Activated naive CD8-positive, alpha-beta T cell treated with anti-CD3 and anti-CD28 coated beads for 36 hours (primary cell): ENCODE measurements at places on chromosomes 5 and 9.

DNA sequence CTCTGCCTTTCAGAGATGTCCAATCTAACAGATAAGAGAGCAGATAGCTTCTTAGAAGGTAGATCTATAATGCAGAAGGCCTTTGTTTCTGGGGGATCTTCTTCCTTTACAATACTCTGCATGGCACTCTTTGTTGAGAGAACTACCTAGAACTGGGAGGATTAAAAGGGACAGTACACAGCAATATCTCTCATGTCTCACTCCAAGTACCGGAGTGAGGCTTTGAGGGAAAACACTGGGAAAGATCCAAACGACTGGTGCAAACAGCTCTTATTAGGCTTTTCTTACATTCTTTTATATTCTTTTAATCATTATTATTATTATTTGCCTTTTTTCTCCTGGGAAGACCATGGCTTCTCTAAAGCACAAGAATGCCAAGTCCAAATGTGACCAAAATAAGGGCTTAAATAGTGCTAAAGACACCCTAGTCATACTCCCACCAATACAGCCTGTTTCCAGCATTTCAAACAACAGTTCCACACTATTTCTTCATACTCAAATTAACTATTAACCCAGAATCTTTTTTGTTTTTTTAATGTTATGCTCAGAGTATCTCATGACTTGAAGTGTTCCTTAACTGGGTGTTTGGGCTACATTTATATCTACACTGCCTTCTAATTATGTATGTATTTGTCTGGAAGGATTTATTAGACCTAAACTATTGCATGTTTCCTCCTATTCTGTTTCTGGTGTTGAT, 52.7 kb downstream of the ABHD17B start:
- no peaks in the 10 kb centered on the region for H3K27me3 ChIP-seq
- peak overlapping the region; percentile 32 for H3K27ac ChIP-seq
- H3K4me3 ChIP-seq = no peak overlapping the region
- H3K36me3 ChIP-seq = peaks cover 29% of the 10 kb centered on the region
- no peak for DNase-seq

DNA sequence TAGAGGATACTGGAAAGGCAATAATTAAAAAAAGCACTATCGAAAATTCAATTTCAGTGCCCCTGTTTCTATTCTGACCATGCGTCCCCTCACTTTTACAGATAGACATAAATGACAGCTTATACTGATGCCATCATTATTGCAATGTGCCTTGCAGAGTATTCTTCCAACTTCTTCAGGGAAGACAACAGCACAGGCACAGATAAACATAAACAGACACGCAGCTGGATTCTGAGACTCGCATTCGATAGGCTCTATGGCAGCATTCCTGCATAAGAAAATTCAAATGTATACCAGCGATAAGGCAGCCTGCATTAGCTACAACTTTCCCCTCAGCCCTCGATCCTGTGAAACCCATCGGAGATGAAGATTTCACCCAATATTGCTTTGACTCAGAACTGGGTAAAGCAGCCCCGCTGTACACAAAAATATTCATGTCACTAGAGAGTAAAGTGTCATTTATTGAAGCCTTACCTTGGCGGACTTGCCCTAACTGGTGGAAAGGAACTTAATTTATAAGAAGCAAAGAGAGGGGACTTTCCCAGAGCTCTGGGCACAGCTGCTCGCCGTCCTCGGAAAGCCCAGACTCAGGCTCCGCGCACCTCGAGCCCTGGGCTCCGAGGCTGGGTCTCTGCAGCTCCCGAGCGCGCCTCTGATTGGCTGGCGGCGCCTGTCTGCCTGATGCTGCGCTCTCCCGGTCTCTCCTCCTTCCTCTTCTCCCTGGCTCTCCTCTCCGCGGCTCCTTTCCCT, at the start of gene CDH18:
TSS of gene CDH18 (minus strand) at position 589 of the 750 bp plus-strand sequence. CDS start 149,214 bp downstream, outside the sequence.
- peaks cover 6% of the 10 kb centered on the region for H3K27me3 ChIP-seq
- H3K4me1 ChIP-seq = no peaks in the 10 kb centered on the region
- no peak within 1 kb of the TSS for H3K4me3 ChIP-seq
- no peaks in the 10 kb centered on the region for H3K36me3 ChIP-seq
- no peak within 1 kb of the TSS for H3K27ac ChIP-seq

DNA sequence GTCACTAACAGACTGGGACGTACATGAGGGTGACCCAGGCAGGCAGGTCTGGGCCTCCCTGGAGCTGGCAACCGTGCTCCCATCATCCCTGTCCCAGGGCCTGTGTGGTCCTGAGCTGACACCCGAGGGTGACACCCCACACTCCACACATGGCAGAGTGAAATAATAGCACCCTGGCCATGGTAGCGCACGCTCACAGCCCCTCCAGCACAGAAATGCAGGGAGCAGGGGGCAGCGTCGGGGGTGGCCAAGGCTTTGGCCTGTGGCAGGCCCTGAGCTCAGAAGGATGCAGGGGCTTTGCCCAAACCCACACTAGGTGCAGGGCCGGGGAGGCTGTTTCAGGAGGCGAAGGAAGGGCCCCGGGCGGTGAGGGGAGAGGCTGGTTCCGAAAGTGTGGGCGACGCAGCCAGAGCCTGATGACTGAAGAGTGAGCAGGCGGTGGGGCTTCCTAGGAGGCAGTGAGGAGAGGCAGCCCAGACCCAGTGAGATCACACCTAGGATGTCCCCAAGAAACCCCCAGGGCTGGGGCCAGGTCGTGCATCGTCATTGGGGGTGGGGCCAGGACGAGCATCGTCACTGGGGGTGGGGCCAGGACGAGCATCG, 12.9 kb downstream of the OR2V2 start:
- H3K4me3 ChIP-seq = peak overlapping the region; percentile 65
- H3K27ac ChIP-seq = peak overlapping the region; percentile 90
- peak; percentile 83 for DNase-seq
- H3K4me1 ChIP-seq = peaks cover 41% of the 10 kb centered on the region
- H3K27me3 ChIP-seq = peaks cover 9% of the 10 kb centered on the region

- H3K27ac ChIP-seq = peak overlapping the region; percentile 77
- H3K4me1 ChIP-seq = peaks cover 12% of the 10 kb centered on the region
- H3K4me3 ChIP-seq = peak overlapping the region; percentile 42
- no peaks in the 10 kb centered on the region for H3K36me3 ChIP-seq
- no peaks in the 10 kb centered on the region for H3K27me3 ChIP-seq
- DNase-seq = peak; percentile 42
These were observed 16.8 kb upstream of the PHYKPL start for GRCh38 chr5:178249191-178249989.

DNA sequence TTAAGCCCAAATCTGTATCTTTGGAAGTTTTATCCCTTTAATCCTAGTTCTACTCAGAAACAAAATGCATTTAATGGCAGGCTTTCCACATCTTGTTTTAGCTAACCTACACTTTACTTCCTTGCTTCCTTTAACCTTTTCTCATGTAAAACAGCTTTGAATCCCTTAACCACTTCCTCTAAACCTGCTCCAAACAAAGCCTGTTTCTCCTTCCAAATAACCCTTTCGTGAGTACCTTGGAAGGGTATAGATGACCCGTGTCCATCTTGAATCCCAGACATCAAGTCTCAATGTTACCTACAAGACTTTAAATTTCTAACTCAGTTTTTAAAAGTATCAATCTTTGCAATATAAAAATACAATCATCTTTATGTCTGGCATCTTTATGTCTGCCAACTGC, 78.4 kb downstream of the DROSHA start:
- H3K36me3 ChIP-seq = peaks cover 68% of the 10 kb centered on the region
- no peaks in the 10 kb centered on the region for H3K4me1 ChIP-seq
- H3K27me3 ChIP-seq = no peaks in the 10 kb centered on the region

DNA sequence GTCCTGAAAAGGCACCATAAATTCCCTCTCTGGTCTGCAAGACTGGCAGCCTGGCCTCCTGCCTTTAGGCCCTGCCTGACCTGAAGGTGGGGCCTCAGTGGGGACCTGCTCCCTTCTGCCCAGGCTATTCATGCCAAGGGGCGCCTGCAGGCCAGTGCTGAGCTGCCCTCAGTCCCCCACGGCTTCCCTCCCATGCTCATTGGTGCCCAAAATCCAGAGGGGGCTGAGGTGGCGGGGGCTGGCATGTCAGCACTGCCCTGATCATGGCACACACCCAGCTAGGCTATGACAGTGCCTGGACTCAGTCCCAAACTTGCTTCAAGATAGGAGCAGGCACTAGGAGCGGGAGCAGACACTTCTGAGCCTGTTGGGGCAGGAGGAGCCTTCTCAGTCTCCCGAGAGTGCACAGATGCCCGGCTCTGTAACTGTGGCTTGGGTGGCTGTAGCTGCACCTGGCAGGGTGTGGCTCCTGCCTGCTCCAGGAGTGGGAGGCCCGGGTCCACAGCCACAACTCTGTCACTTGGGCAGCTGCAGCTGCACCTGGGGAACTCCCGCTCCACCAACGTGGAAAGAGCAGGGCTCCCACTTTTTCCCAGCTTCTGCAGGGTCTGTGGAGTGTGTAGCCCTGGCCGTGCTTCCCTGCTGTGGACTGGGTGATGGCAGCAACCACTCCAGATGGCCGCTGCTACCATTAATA, 49.0 kb downstream of the NDUFAF2 start:
- peaks cover 50% of the 10 kb centered on the region for H3K36me3 ChIP-seq
- no peak for DNase-seq
- peaks cover 12% of the 10 kb centered on the region for H3K4me1 ChIP-seq
- no peaks in the 10 kb centered on the region for H3K27me3 ChIP-seq
- no peak overlapping the region for H3K4me3 ChIP-seq
- H3K27ac ChIP-seq = no peak overlapping the region

DNA sequence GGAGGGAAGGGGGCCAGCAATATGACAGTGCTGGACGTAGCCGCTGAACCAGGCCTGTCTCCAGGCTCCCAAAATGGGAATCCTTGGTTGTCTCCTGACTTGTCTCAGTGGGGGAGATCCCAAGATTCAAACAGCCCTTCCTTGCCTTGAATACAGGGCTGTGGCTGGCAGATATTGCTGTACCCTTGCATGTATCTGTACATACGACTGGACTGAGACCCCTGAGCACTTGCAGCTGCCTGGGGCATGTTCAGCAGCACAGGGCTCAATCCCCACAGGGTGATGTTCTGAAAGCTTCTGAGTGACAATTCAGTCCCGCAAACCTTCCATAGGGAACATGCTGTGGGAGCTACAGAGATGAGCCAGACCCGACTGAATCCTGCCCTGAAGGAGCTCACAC, 13.3 kb downstream of the OR13J1 start:
- H3K4me1 ChIP-seq = no peaks in the 10 kb centered on the region
- H3K36me3 ChIP-seq = no peaks in the 10 kb centered on the region
- H3K27ac ChIP-seq = no peak overlapping the region
- DNase-seq = no peak
